ENCODE measurements at places on chromosomes 3 and 15.

DNA sequence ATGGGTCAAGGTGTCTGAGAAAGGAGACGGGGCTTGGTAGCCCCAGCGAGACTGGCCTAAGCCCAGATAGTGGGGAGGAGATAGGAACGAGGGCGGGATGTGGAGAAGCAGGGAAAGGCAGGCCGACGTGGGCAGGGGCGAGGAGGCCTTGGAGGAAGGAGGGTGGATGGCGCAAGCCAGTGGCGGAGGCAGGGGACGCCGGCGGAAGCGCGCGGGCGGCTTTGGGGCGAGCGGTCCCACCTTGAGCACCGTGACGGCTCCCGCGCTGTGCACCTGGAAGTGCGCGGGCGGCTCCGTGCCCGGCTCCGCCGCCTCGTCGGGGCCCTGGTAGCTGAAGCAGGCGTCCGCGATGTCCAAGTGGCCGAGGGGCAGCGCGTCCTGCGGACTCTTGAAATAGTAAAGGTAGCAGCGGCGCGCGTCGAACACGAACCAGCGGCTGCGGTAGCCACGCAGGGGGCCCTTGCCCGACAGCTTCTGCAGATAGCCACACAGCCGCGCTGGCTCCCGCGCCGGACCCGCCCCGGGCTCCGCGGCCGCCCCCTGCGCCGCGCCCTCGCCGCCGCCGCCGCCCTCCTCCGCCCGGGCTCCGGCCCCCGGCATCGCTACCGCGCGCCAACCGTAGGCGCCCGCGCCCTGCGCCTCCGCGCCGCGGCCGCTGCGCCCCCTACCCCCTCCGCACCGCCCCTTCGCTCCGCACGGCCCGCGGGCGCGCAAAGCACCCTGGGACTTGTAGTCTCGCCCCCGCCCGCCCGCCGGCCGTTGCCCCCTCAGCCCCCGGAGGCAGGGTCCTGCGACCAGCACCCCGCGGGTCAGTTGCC is at the start of gene TBC1D2B:
Gene TBC1D2B (minus strand): TSS at position 659 of the 818 bp plus-strand sequence. CDS start 59 bp downstream, at position 600.
- DNase-seq = peak; percentile 57

DNA sequence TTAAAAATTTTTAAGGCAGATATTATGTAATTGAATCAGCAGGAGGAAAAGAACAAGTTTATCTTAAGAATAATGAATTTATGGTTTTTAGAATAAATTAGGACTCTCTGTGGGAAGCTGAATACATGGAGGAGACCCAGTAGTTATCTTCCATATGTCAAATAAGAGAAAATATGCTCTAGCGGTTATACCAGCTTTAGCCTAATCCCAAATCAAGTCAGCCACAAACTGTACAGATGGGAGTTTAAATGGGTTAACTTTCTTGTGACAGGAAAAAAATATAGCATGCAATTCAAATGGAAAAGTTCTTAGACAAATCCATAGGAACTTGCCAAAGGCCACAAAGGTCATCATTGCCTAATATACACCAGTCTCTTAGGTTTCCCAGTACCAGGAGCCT is 84.3 kb downstream of the TTBK2 start:
- no peak for DNase-seq

- DNase-seq = no peak
Measured at GRCh38 chr3:4376499-4376898, 73.3 kb downstream of the SETMAR start.

GRCh38 chr3:10381336-10381735 is 60.4 kb upstream of the SEC13 start:
- DNase-seq = no peak

DNA sequence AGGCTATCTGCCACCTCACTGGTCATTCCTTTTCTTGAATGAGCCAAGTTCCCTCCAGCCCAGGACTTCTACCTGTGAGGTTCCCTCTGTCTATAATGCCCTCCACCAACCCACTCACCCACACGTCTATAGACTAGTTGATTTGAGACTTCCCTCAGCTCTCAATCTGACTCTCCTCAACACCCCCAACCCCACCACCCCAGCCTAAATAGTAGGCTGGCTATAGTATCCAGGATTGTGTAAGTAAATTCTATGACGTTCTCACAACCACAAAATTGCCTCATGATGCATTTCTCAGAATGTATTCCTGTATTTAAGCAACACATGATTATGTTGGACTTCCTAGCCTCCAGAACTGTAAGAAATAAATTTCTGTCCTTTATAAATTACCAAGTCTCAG is 2.2 kb downstream of the PLSCR1 start:
- DNase-seq = no peak

GRCh38 chr15:100690032-100690794 is 87.8 kb downstream of the ASB7 start:
- no peak for DNase-seq

DNA sequence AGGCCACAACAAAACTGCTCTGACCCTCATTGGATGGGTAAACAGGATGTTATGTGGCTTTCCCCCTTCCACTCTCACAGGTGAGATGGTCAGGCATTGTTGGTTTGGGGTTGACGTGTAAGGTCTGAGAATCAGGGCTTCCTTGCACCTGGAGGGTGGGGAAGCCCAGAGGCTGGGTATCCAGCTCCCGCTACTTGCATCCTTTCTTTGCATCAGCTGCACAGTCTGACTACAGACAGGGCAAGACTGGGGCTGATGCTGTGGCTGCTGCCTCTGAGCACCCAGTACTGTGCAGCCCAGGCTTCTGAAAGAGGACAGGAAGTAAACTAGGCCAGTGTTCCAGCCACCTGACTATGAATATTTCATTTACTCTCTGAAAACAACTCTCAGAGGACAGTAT is 58.0 kb upstream of the ATP2B2 start:
- no peak for DNase-seq

- no peak for DNase-seq
Measured at GRCh38 chr3:128624526-128625138, 26.0 kb downstream of the RPN1 start.

DNA sequence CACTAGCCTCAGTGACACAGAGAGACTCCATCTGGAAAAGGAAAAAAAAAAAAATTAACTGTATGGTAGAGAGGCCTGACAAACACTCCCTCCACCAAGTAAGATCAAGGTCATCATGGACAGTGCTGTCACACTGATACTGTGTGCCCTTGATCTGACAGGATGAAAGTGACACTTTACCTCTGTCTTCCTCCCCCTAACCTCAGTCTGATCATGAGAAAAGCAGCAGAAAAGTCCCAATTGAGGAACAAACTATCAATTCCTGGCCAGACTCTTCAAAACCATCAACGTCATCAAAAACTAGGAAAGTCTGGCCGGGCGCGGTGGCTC is 26.7 kb downstream of the PGPEP1L start:
- no peak for DNase-seq

GRCh38 chr3:23810343-23811184 is 4.8 kb downstream of the UBE2E1 start:
- peak; percentile 21 for DNase-seq

DNA sequence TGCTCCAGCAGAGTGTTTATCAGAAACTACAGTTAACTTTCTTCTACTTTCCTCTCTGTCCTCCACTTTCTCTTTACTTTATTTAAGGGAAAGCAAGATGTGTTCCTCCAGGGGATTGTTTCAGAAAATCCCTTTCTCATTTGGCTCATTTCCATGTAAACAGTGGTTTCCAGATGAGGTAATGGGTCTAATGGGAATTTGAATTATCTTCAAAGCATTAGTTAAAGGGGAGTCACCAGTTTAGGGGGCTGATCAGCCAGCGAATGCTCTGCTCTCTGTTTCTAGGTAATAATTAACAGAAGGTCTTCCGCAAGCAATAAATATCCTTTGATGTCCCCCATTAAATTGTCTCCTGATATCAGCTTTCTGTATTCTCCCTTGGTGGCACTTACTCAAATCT is 30.4 kb upstream of the ZNF639 start:
- no peak for DNase-seq

GRCh38 chr3:10950476-10951294 is 41.9 kb upstream of the SLC6A1 start:
- DNase-seq = no peak

GRCh38 chr15:90340345-90340744 is 11.7 kb upstream of the ZNF774 start:
- no peak for DNase-seq

GRCh38 chr15:95596496-95596895 is 734.0 kb upstream of the NR2F2 start:
- no peak for DNase-seq

DNA sequence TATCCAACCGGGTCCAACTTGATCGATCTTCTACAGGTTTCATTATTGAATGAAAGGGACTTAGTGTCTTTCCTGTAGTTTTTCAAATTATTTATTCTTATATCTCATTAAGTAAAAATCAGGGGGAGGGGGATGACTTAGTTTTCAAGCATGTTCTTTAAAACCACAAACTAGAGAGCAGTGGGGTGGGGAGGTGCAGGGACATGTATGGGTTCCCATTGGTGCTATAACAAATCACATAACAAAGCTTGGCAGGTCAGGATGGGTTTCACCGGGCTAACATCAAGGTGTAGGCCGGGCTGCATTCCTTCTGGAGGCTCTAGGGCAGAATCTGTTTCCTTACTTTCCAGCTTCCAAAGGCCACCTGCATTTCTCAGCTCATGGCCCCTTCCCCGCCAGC is 32.7 kb downstream of the CCNL1 start:
- no peak for DNase-seq

- no peak for DNase-seq
Measured at GRCh38 chr3:112598731-112599130, 36.9 kb downstream of the SLC35A5 start.

GRCh38 chr15:57323806-57324589 is 52.3 kb upstream of the CGNL1 start:
- no peak for DNase-seq
